Stomach (tissue), 19 donors: ENCODE measurements at places on chromosomes 6 and 20. TPM values are rescaled to one million over a fixed set of nuclear protein-coding genes. Genes with fewer than 3 reads are reported as not detected.

- H3K36me3 ChIP-seq: no peaks in the 10 kb centered on the region
- H3K4me1 ChIP-seq: no peaks in the 10 kb centered on the region
- H3K4me3 ChIP-seq: no peak overlapping the region
- no peaks in the 10 kb centered on the region for H3K27me3 ChIP-seq
- no peak for DNase-seq
- H3K27ac ChIP-seq: no peak overlapping the region
Observed at GRCh38 chr20:53878262-53879047, 191.9 kb downstream of the BCAS1 start.

DNA sequence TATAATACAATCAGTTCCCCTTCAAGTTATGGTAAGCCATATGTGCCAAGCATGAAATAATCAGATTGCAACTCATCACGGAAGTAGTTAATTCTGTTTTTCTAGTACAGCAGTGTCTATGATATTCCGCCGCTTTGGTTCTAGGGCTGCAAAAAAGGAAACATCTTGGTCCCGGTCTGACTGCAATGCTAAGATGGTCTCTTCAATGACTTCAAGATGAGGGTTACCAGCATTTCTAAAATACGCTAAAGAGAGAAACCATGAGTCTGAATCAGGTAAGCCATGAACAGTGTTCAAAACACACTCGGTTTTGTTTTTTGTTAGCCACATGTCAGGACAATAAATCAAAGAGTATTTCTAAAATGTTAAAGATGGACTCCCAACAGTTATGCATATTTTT lies 3.2 kb upstream of the ANKRD60 start:
- peaks cover 4% of the 10 kb centered on the region for H3K4me1 ChIP-seq
- H3K36me3 ChIP-seq: peaks cover 24% of the 10 kb centered on the region
- no peak overlapping the region for H3K4me3 ChIP-seq
- no peak overlapping the region for H3K27ac ChIP-seq
- DNase-seq: peak; percentile 68

- H3K27ac ChIP-seq: no peak overlapping the region
- H3K4me1 ChIP-seq: no peaks in the 10 kb centered on the region
- no peaks in the 10 kb centered on the region for H3K36me3 ChIP-seq
- no peaks in the 10 kb centered on the region for H3K27me3 ChIP-seq
- no peak for DNase-seq
Observed at GRCh38 chr6:35544769-35545361, 32.2 kb upstream of the TULP1 start.

GRCh38 chr20:37276494-37277252 lies 12.8 kb upstream of the MANBAL start:
- DNase-seq: peak; percentile 89
- H3K4me1 ChIP-seq: peaks cover 8% of the 10 kb centered on the region
- no peaks in the 10 kb centered on the region for H3K36me3 ChIP-seq
- no peaks in the 10 kb centered on the region for H3K27me3 ChIP-seq
- no peak overlapping the region for H3K4me3 ChIP-seq

DNA sequence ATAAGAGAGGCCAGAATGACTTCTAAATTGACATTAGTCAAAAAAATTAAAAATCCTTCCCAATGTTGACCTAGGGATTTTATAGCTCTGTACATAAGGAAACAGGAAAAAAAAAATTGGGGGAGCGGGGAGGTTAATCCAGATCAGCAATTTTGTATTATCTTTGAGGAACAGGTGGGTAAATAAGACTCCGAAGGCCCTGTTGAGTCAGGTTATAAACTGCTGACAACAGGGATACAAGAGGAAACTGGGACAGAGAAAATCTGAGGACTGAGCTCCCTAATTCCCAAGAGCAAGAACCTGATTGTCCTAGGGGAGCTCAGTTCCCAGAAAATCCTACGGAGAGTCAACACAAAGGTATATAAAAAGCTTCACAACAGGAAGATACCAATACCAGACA lies 26.8 kb upstream of the CRIP3 start:
- peak overlapping the region; percentile 33 for H3K27ac ChIP-seq
- H3K4me3 ChIP-seq: no peak overlapping the region
- H3K4me1 ChIP-seq: peaks cover 7% of the 10 kb centered on the region
- H3K36me3 ChIP-seq: peaks cover 21% of the 10 kb centered on the region

The MICA gene
- 7.2 TPM for total RNA-seq

The TSPYL1 gene
- 33.5 TPM for total RNA-seq
